Bronchial epithelial cell (primary cell): ENCODE measurements at places on chromosomes 2 and 18.

DNA sequence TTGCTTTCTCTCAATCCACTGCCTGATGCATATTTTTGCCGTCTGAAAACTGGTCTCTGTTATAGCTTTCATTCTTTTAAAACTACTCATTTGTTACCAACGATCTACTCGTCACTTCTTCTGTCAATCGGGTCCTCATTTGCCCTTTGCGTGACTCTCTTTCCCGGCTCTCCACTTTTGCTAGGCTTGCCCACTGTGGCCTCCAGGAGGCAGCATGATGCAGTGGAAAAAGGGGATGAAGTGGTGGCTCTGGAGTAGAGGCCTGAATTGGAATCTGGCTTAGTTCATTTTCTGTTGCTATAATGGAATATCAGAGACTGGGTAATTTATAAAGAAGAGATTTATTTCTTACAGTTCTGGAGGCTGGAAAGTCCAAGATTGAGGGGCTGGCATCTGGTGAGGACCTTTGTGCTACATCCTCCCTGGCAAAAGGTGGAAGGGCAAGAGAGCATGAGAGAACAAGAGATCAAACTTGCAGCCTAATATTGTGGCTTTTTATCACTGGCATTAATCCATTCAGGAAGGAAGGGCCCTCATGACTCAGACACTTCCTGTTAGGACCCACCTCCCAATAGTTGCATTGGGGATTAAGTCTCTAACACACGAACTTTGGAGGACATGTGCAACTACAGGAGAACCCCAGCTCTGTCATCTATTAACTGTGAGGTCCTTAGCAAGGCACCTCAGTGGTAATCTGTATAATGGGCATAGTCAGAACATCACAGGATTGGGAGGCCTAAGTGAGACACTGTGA, 15.4 kb downstream of the GDF7 start:
- DNase-seq, result no peak

DNA sequence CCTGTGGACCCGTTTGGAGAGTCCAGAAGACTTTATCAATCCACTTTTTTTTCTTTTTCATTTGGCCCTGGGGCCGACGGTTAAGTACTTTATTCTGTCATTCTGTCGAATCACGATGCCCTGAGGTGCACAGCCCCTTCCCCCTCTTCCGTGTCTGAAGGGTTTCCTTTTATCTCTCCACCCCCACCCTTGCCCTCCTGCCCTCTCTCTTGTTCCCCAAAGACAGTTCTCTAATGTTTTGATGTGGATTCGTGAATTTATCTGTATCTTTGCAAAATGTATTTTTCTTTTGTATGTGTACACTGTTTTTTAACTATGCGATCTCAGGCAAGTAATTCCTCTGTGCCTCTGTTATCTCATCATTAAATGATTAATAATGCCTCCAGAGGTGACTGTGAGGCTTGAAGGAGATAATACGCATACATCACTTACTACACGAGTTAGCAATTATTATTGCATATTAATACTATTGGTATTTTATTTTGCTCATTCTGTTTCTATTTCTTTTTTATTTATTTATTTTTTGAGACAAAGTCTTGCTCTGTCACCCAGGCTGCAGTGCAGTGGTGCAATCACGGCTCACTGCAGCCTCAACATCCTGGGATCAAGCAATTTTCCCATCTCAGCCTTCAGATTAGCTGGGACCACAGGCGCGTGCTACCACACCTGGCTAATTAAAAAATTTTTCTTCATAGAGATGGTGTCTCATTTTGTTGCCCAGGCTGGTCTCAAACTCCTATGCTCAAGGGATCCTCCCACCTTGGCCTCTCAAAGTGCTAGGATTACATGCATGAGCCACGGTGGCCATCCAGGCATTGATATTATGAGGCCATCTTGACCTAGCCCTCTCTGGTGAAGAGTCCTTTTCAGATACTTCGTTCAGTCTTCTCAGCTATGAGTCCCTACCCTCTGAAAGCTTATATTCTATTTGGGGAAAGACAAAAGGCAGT, 1.4 kb upstream of the CASP8 start:
- DNase-seq, result peak; percentile 18

DNA sequence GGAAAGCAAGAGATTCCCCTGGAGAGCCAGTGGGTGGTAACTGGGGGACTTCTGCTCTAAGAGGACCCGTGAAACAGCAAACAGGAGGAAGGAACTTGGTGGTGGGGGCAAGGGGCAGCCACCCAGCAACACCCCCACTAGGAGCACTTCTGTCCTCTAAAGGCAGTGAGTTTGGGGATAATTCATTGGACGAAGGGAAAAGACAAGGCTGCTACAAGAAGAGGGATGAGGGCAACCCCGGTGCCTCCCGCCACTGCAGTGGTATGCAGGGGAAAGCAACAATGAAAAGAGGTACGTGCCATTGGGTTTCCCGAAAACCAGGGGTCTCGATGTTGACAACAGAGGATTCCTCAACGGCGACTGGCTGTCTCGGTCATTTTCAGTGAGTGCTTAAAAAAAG, 9.1 kb downstream of the RPL31 start:
- no peak for DNase-seq

DNA sequence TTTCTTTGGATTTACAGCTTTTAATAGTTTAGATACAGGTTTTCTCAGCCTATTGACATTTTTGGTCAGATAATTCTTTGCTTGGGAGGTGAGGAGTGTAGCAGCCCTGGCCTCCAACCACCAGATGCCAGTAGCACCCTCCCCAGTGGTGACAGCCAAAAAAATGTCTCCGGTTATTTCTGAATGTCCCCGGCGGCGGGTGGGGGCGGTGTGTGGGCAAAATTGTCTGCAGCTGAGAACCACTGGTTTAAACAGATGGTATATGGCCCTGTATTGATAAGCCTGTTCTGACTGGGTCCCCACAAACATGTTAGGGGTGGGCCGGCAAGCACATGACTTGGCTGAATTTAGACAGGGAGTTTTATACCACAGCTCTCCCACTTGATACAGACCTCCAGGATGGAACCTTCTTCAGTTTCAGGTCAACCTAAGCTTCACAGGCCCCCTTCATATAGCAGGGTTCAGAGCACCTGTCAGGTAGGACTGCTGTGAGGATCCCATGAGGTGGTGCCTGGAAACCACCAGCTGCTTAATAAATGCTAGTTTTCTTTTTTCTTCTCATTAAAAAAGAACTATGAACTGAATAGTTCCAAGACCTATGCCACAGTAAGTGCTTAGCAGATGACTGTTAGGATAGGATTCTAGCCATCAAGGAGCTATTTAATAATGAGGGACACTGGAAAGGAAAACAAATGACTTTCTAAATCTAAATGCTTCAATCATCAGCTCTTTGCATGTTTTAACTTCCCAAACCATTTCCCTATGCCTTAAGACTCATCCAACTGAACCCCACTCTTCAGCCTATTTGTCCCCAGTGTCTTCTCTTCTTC, 18.1 kb downstream of the LPIN2 start:
- DNase-seq, result no peak

GRCh38 chr2:191247381-191248057, 2.3 kb downstream of the MYO1B start:
- DNase-seq, result peak; percentile 96

DNA sequence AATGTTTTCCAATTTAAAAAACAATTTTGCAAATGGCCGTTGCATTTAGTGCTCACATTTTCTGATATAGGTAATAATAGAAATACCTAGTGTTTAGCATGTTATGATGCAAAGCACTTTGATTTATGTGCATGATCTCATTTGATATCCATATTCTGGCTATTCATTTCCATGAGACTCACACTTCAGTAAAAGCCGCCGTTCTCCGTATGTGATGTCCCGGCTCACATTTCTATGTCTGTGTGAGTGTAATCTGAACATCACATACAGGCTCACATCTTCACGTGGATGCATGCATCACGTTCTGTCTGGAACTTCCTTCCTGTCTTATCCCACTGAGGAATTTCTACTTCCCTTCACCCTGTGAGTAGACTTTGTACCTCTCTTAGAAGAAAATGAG, 45.8 kb downstream of the DCDC2C start:
- no peak for DNase-seq

- DNase-seq, result no peak
Measured at GRCh38 chr2:80028584-80028983, 276.0 kb downstream of the LRRTM1 start.

DNA sequence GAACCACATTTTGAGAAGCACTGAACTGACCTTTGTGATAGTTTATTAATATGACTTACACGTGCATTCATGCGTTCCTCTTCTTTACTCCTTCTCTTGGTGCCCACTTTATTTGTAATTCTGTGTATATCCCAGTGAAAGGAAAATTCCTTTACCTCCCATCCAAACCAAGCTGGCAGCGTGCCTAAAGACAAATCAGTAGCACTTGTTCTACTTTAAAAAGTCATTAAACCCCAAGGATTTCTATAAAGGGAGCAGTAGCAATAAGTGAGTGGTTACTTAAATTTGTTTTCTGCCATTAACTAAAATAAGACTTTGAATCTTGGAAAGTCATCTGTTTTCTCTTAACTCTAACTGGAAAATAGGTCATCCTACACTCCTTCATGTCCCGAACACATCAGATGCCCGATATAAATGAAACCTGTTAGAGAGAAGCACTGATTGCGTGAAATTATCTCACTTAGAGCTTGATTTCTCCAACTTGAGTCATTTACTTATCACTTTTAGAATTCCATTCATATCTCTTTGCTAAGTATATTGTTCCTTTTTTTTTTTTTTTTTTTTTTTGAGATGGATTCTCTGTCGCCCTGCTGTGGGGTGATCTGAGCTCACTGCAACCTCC, 10.7 kb downstream of the PIK3C3 start:
- DNase-seq, result no peak

DNA sequence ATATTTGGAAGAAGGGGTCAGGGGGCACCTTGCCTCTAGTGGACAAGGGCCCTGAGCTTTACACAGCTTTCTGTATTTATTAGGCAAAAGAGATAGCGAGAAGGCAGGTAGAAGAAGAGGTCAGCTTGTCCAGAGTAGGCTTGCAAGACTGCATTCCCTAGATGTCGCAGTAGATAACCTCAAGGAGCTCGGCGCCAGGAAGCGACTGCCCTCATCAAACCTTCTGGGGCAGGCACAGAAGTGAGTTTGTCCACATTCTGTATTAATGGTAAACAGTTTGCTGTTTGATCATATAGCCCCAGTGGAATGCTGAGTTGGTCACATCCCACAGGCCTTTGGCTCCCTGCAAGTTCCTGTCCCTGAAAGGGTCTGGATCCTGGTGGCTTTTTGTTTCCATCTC, 7.0 kb downstream of the CHCHD5 start:
- no peak for DNase-seq

GRCh38 chr2:2164326-2164917, 166.7 kb downstream of the MYT1L start:
- no peak for DNase-seq

DNA sequence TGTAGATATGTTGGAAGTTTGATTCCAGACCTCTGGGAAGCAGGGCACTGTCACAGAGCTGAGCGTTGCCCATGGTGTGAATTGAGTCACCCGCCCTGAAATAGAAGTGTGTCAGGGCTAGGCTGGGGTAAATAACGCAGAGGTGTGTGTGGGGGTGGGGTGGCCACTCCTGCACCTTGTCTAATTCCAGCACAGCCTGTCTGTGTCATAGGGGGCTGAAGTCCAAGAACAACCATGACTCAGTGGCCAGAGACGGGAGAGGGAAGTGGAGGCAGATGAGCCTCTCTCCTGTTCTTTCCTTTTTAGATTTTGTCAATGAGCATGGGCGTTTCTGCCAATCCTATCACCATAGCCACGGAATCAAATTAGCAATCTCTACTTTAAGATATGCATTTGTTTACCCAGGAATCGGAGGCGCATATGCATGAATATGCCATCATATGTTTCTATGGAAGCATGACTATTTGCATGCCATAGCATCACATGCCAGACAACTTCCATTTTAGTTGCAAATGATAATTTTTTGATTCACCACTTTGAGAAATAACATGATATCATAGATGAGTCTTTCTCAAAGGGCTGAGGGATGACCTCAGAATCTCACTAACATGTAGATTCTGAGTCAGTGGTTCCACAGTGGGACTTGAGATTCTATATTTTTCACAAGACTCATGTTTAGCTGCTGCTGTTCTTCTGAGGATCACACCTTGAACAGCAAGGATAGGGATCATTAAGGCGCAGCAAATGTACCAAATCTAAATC, 852.9 kb downstream of the DCDC2C start:
- DNase-seq, result no peak

DNA sequence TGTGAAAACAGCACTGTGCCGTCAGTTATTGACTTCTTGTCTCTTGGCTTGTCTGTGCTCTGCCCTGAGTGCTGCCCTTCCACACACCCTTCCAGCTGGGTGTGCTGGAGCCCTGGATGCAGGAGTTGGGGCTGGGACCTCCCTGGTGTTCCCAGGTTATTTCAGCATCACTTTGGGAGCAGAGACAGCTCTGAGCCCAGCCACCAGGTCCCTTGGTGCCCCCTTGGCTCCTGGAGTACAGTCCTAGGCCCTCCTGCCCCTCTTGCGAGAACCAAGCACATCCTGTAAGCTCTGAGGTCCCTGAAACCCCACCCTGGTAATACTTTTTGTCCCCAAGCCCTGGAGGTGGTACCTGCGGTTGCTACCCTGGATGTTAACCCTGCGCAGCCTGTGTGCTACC, 24.3 kb downstream of the BOK start:
- DNase-seq, result no peak

GRCh38 chr2:177535000-177535399, 142.4 kb downstream of the AGPS start:
- DNase-seq, result no peak

- peak; percentile 22 for DNase-seq
Measured at GRCh38 chr2:181239201-181239799, 217.9 kb upstream of the ITGA4 start.

DNA sequence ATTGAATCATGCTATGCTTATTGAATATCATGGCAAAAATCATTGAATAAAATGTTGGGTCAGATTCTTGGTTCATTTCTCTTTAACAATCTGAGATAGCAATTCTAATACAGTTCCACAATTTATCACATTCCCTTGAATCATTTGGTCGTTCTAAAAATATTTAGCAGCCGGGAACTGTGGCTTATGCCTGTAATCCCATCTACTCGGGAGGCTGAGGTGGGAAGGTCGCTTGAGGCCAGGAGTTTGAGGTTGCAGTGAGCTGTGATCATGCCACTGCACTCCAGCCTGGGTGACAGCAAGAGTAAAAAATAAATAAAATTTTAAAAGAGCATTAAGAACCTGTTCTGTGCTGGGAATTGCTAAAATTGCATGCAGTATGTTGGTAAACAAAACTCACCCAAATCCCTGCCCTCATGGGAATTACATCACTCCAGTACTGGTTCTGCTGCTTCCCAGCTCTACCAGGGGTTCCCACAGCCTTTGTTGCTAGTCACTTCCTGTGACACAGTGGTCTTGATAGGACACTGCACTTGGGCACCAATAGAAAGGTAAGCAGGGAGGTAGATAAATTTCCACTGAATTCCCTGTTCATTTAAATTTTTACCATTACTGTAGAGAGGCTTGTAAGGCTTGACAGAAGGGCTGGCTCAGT, 200.4 kb downstream of the CTNNA2 start:
- DNase-seq, result peak; percentile 3
